Left hindlimb (tissue), 1 donor: ENCODE measurements at places on chromosomes 11 and 22.

DNA sequence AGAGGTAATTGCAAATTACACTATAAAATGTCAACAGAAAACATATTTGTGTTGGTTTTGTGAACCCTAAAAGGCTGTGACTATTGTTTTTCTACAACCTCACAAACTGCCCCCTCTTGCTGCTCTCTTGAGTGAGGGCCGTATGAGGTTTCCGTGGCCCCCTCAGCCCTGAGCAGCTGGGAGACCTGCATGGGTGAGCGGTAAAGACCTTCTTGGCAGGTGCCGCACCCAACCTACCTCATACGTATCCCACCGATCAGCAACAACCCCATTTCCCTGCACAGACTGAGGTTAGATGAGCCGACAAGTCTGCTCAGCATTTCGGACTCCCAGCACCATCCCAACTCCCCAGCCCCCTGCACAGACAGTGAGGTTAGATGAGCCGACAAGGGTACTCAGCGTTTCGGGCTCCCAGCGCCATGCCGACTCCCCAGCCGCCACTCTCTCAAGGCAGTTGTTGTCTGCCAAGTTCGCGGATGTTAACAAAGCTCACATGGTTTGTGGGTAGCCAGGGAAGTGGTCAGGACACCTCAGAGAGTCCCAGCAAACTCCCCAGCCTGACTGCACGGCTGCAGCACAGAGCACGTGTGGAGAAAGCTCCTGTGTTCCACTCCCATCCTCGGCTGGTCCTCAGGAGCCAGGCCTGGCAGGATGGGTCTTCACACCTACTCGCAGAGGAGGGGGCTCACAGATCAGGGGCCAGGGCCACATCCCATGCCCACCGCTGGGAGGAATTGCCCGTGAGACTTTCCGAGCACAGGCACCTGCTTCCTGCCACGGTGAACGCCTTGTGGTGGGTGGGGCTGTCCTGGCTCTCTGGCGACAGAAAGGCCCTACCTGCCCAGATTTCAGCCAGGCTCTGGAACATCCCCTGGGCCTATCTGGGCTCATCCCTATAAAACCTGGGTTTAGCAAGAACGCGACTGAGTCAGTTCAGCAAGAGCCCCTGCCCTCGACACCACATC lies 502.9 kb downstream of the BRD1 start:
- no peak for DNase-seq

- DNase-seq, result peak; percentile 39
Measured at GRCh38 chr11:121672630-121673487, 220.1 kb upstream of the SORL1-AS1 start.

GRCh38 chr11:62256281-62256680 lies 13.7 kb upstream of the SCGB2A2 start:
- DNase-seq, result no peak

GRCh38 chr11:130383344-130384211 lies 44.8 kb downstream of the ADAMTS8 start:
- DNase-seq, result peak; percentile 48

- DNase-seq, result no peak
Measured at GRCh38 chr11:59249535-59249934, 36.8 kb upstream of the MPEG1 start.

DNA sequence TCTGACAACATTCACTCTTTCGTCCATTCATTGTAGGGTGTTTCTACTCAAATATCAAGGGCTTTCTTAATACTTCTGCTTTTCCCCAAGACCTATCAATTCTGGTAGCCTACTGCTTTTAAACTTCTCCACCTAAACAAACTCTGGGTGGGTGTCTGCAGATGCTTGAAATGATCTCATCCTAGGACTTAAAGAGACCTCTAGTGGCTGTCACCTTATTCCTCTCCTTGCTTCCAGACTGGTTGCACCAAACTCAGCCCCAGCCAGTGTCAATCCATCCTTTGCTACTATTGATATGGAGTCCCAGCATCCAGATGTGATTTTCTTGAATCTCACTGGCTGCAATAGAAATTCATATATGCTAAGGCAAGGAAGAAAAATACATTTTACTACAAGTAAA lies 274.7 kb downstream of the NXPE2 start:
- DNase-seq, result no peak

DNA sequence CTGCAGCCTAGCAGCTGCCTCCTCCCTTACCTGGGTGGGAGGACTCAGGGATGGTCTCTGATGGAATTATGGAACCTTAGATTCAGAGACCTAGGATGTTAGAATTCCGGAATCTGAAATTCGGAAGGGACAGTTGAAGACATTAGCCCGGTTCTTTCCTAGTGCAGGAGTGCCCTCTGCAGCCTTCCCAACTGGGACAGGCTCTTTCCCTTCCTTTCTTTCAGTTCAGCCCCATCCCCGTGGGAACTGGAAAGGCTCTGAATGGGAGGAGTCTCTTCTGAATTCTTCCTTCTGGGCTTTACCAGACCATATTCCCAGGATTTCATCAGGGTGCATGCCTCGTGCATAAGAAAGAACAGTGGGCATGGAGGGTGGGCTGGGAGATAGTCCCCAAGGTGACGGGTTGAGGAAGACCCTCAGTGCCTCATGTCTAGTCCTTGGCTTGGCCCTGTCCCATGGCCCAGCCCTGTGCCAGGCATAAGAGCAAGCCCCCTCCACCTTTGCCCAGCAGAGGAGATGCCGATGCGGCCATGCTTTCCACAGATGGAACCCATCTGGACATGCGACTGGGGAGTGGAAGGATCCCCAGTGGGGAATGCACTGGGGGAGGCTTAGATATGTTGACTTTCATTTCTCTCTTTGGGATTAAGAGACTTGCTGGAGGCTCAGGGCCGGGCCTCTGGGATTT lies 14.4 kb downstream of the DNAJB13 start:
- DNase-seq, result no peak

DNA sequence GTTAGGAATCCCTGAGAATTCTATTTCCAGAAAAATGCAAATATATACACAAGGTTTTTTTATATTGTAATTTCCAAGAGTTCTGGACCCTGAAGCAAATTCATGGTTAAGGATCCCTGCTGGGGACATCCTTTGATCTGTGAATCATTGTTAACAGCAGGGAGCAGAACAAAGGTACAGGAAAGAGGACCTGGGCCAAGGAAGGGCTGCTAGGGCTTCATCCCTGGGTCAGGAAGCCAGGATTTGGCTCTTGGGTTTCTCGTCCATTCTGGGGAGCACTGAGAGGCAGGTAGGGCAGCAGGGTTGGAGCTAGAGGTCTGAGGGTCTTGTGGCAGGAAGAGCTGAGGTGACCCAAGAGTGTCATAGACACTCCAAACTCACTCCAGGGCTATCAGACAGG lies 10.2 kb upstream of the OAF start:
- no peak for DNase-seq

DNA sequence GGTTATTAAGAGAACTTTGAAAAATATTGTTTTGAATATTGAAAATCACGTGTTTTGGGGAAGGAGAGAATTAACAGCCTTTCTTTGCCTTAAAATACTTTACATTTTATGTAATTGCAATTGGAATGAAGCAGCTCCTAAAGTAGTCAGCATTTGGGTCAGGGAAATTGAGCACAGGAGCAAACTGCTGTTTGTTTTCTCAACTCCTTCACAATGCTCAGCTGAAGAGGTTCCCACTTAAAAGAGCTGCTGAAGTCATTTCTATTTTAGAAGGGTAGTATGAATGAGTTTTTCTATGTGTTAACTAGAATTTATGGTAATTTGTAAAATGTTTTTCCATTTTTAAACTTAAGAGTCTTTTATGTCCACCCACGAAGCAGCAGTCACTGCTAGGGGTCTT lies 8.1 kb upstream of the UCP2 start:
- no peak for DNase-seq

DNA sequence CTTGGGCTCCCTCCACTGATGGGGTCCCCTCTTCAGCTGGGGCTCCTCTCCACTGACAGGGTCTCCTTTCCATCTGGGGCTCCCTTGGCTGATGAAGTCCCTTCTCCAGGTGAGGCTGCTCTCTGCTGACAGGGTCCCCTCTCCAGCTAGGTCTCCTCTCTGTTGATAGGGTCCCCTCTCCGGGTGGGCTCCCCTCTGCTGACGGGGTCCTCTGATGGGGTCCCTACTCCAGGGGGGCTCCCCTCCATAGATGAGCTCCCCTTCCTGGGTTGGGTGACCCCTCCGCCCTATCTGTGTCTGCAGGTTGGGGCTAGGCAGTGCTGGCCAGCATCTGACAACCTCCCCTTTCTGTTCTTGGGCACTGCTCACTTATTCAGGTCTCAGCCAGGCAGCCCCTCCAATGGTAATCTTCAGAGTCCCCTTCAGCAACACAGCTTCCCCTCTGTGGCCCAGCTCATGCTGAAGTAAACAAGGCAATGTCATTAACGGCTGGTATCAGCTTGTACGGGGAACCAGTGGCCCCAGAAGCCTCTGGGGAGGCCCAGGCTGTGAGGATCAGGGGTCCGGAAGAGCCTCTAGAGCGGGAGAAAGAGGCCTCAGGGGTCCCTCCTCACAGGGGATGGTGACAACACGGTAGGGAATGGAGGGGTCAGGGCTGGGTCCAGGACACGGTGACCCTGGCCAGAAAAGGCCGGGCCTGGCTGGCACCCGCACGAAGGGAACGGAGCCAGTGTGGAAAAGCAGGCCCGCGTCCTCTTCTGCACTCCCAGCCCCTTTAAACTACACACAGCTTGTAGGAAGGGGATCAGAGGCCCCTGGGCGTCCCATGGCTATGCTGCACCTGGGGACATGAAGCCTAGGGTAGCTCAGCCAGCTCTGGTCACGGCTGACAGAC lies 9.6 kb upstream of the CD81 start:
- DNase-seq, result no peak

GRCh38 chr22:47372596-47373385 lies 610.3 kb downstream of the TBC1D22A start:
- DNase-seq, result no peak

DNA sequence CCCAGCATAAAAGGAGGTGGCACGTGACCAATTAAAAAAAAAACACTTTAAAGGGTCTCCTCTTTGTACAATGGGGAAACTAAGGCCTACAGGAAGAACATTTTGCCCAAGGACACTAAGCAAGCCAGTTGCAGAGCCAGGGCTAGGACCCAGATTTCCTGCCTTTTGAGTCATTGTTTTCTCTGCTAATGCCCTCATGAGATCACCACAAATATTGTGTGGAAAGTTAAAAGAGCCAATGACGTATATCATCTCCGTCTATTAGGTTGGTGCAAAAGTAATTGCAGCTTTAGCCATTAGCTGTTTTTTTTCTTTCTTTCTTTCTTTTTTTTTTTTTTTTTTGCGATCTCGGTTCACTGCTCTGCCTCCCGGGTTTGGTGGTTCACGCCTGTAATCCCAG lies 24.1 kb upstream of the LRRC32 start:
- no peak for DNase-seq

GRCh38 chr22:23649071-23649501 lies 17.0 kb upstream of the DRICH1 start:
- DNase-seq, result no peak

- no peak for DNase-seq
Measured at GRCh38 chr22:29629903-29630516, 26.6 kb downstream of the NF2 start.

- DNase-seq, result no peak
Measured at GRCh38 chr22:48918585-48919186, 909.0 kb downstream of the BRD1 start.

- no peak for DNase-seq
Measured at GRCh38 chr11:2714463-2714800, 14.6 kb upstream of the KCNQ1OT1 start.

- DNase-seq, result no peak
Measured at GRCh38 chr11:96246718-96247552, 96.1 kb downstream of the MAML2 start.

- peak; percentile 19 for DNase-seq
Measured at GRCh38 chr22:37472418-37473006, 13.7 kb downstream of the MFNG start.

DNA sequence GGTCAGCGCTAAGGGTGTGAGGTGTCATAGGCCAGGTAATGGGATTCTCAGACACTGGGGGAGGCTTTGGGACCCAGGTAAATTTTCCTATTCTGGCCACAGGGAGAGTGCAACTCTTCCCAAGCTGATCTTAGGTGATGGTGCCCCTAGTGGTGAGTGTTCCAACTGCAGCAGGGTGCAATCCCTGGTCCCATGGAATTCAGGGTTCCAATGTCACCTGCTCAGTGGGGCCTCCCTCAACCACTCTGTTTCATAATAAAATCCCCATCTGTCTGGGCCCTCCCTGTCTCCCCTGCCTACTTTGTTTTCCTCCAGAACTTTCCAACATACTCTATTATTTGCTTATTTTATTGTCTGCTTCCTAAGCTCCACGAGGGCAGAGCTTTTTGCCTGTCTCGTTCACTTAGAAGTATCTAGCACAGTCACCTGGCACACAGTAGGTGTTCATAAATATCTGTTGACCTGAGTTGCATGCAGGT lies 2.9 kb upstream of the SGSM1 start:
- peak; percentile 46 for DNase-seq

- no peak for DNase-seq
Measured at GRCh38 chr11:22337596-22338485, at the start of gene SLC17A6. Gene SLC17A6, plus strand, starts transcription at chr11:22338381. Its CDS starts 153 bp downstream, at chr11:22338534.

DNA sequence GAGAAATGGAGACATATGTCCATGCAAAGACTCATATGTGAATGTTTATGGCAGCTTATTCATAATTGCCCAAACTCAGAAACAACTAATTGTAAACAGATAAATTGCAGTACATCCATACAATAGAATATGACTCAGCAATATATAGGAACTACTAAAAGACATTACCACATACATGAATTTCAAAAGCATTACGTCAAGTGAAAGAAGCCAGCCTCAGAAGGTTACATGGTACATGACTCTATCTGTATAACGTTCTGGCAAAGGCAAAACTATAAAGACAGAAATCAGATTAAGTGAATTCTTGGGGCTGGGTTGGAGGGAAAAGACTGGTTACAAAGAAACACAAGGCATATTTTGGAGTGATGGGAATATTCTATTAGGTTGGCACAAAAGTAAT lies 7.2 kb downstream of the KCTD21 start:
- no peak for DNase-seq

DNA sequence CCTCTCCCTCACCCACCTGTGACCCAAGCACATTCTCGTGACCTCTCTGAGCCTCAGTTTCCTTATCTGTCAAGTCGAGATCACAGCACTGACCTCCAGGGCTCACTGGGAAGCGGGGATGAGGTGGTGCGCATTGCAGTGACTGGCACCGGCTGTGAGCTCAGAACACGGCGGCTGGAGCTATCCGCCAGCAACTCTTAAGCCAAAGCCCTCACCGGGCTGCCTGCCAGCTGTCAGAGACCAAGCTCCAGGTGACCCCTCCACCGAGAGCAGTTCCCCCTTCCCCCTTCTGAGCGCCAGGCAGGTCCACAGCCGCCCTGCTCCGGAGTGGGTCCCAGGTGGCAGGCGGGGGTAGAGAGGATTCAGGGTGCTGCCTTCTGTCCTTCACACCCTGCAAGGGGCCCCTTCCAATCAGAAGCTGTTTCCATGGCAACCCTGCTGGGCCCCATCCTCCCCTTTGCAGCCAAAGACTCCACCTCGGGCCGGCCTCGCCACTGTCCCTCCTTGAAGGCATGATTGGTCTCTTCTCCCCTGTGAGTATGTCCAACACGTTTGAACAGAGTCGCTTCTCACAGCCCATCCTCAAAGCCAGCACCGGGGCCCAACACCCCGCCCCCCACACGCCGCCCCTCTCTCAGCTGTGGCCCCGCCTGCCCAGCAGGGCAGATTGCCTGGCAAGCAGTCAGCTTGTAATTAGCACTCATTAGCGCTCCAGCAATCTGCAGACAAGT lies 98.7 kb downstream of the WNT7B start:
- peak; percentile 38 for DNase-seq

GRCh38 chr22:44583854-44584253 lies 85.8 kb upstream of the RTL6 start:
- DNase-seq, result peak; percentile 20

- DNase-seq, result no peak
Measured at GRCh38 chr11:73852049-73852448, 24.6 kb downstream of the COA4 start.
